ENCODE measurements at places on chromosomes 6 and 20. TPM values are rescaled to one million over a fixed set of nuclear protein-coding genes. Genes with fewer than 3 reads are reported as not detected.

The CDH26 gene
- polyA plus RNA-seq, result 1.1 TPM

The PTGIS gene
- 0.54 TPM for polyA plus RNA-seq

The RAET1E gene
- polyA plus RNA-seq, result not detected

The SEMG1 gene
- not detected for polyA plus RNA-seq

The BMP6 gene
- polyA plus RNA-seq, result 2.0 TPM

The DDRGK1 gene
- polyA plus RNA-seq, result 96.9 TPM

DNA sequence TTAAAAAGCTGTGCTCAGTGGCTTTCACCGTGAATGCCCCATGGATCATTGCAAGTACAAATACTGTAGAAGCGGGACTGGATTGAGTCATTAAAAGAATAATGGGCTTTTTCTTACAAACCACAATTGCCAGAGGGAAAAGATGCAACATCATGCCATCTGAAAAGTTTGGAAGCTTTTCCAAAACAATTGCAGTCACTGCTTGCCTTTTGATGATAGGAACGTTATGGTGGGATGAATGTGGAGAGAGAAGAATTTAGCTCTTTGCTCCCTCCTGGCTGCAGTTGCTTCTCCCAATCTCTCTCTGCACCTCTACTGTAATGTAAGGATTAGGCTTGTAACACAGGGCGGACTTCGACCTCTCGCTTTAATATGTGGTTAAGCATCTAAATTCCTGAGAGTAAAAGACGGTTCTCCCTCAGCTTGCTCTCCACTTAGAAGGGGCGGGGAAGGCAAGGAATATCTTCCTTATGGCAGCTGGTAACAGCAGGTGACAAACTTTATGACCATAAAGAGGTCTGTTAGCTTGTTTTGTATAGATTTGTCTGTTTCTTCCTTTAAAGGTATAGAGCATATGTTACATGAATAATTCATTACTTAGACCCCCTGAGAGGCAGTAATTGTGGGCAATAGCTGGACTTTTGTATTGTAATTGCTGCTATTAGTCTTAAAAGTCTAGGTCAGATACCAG, 376.1 kb downstream of the UTRN start:
- no peak overlapping the region for H3K27ac ChIP-seq
- no peaks in the 10 kb centered on the region for H3K36me3 ChIP-seq
- DNase-seq, result peak; percentile 80

- H3K4me1 ChIP-seq, result no peaks in the 10 kb centered on the region
- no peak overlapping the region for H3K27ac ChIP-seq
- DNase-seq, result no peak
- no peaks in the 10 kb centered on the region for H3K27me3 ChIP-seq
Observed at GRCh38 chr20:47782076-47782475, 3.2 kb downstream of the SULF2 start.

DNA sequence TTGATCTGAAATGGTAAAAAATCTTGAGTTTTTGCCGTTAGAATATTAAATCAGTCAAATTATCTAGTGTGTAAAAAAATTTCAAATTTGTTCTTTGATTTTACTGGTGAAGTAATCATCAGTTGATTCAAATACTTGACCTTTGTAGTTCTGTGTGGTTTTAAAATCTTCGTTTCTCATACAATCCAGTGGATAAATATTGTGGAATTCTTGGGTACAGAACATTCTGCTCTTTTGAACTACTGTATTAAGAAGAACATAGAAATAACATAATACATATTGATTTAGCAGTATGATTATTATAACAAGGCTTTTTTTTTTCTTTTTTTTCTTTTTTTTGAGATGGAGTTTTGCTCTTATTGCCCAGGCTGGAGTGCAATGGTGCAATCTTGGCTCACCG, 491.8 kb downstream of the CD109 start:
- H3K4me1 ChIP-seq, result no peaks in the 10 kb centered on the region
- H3K36me3 ChIP-seq, result no peaks in the 10 kb centered on the region
- no peak overlapping the region for H3K27ac ChIP-seq
- no peak overlapping the region for H3K4me3 ChIP-seq
- no peaks in the 10 kb centered on the region for H3K27me3 ChIP-seq

GRCh38 chr6:24458134-24458533, 31.2 kb downstream of the GPLD1 start:
- no peak overlapping the region for H3K4me3 ChIP-seq
- H3K36me3 ChIP-seq, result peaks cover 2% of the 10 kb centered on the region
- no peak for DNase-seq

GRCh38 chr6:170459451-170459850, 93.7 kb downstream of the PSMB1 start:
- no peaks in the 10 kb centered on the region for H3K36me3 ChIP-seq
- no peaks in the 10 kb centered on the region for H3K4me1 ChIP-seq
- peaks cover 3% of the 10 kb centered on the region for H3K27me3 ChIP-seq
- no peak overlapping the region for H3K27ac ChIP-seq

DNA sequence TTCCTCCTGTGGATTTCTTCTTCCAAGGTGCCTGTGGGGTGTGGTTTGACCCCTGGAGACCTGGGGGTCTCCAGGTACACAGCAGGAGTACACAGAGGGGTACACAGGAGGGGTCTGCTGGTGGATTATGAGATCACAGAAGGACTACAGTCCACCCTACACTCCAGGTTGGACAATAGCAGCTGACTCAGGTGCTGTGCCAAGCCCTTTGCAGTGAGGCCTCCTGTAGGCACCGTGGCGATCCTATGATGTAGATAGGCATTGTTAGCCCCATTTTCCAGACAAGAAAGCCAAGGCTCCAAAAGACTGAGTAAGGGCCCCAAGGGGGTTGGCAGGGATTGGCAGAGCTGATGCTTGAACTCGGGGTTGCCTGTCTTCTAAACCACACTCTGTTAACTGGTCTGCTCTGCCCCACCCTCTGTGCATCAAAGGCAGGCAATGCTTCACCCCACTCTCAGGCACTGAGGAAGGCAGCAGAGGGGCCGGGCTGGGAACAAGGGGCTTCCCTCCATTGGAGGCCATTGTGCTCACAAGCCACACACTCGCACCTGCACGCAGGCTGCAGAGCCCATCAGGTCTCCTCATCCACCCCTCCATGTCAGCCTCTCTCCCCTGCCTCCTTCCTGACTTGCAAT, 77.5 kb upstream of the SIRPA start:
- H3K4me3 ChIP-seq, result no peak overlapping the region
- no peaks in the 10 kb centered on the region for H3K4me1 ChIP-seq
- no peak overlapping the region for H3K27ac ChIP-seq
- no peaks in the 10 kb centered on the region for H3K36me3 ChIP-seq
- H3K27me3 ChIP-seq, result no peaks in the 10 kb centered on the region

GRCh38 chr6:48475275-48475674, 364.3 kb upstream of the PTCHD4 start:
- no peak for DNase-seq
- no peaks in the 10 kb centered on the region for H3K4me1 ChIP-seq
- H3K27ac ChIP-seq, result no peak overlapping the region

DNA sequence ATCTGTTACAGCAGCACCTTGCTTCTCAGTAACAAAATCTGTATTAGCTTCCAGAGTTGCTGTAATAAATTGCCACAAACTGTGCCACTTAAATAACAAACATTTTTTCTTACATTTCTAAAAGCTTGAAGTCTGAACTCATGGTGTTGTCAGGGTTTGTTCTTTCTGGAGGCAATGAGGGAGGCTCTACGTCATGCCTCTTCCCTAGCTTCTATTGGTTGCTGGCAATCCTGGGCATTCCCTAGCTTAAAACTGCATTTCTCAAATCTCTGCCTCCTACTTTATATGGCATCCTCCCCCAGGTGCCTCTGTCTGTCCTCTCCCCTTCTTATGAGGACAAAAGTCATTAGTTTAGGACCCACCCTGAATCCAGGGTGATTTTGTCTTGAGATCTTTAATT, 41.6 kb upstream of the TMEM244 start:
- H3K36me3 ChIP-seq, result no peaks in the 10 kb centered on the region
- no peaks in the 10 kb centered on the region for H3K4me1 ChIP-seq
- no peak overlapping the region for H3K4me3 ChIP-seq
- H3K27ac ChIP-seq, result no peak overlapping the region

DNA sequence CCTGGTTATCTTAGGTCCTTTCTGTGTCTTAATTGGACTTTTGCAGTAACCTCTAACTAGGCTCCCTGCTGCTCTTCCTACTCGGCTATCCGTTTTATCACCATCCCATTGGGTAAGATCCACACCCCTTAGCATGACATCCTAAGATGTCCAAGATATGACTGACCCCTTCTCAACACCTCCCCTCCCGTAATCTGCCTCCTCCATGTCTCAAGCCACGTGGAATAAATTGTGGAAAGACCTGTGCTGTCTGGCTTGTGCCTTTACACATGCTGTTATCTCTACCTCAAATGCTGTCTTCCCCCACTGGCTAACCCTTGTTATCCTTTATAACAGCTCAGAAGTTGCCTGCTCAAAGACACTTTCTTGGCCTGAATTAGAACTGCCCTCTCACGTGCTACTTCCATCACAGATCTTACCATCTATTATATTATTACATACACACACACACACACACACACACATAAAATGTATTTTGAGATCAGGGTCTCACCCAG, 26.5 kb downstream of the EIF2S2 start:
- no peaks in the 10 kb centered on the region for H3K27me3 ChIP-seq
- no peaks in the 10 kb centered on the region for H3K4me1 ChIP-seq
- H3K27ac ChIP-seq, result no peak overlapping the region
- peaks cover 19% of the 10 kb centered on the region for H3K36me3 ChIP-seq

GRCh38 chr20:57656252-57656820, 36.1 kb upstream of the ZBP1 start:
- H3K4me1 ChIP-seq, result no peaks in the 10 kb centered on the region
- H3K27me3 ChIP-seq, result no peaks in the 10 kb centered on the region

GRCh38 chr6:20876561-20876960, 342.3 kb downstream of the CDKAL1 start:
- no peaks in the 10 kb centered on the region for H3K36me3 ChIP-seq
- no peak overlapping the region for H3K4me3 ChIP-seq
- no peak overlapping the region for H3K27ac ChIP-seq
- H3K27me3 ChIP-seq, result no peaks in the 10 kb centered on the region
- H3K4me1 ChIP-seq, result no peaks in the 10 kb centered on the region
- DNase-seq, result no peak

DNA sequence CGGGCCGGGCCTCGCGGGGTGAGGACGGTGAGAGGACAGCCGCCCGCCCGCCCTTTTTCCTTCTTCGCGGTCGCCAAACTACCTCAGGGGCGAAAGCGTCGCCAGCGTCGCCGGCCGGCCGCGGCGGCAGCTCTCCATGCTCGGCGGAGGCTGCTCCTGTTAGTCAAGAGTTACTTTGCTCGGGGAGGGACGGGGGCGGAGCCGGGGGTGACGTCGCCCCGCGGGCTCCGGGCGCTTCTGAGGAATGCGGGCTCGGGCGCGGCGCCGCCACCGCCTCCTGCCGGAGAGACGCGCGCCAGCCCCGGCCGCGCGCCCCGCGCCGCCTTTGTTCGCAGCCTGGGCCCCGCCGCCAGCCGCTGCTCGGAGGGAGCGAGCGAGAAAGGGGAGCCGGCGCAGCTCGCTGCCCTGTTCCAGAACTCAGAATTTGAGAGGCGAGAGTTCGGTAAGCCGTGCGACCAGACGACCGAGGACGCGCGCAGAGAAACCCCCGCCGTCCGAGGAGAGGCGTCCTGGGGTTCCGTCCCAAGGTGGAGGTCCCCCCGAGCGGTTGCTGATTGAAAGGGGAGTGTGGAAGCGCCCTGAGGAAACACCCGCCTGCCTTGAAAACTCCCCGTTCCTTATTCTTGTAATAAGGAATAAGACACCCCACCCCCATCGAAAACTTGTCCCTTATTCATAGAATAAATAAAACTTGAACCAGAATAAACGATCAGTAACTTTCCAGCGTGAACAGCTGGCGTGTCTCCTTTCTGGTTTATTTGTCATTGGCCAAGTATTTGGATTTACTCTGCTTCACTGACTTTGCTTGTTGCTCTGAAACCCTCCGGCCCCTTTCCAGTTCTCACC, at the start of gene PTPRK:
TSS of gene PTPRK (minus strand) at position 164 of the 846 bp plus-strand sequence. CDS start 241 bp downstream, outside the sequence.
- peak within 1 kb of the TSS; percentile 98 for H3K4me3 ChIP-seq
- H3K4me1 ChIP-seq, result peaks cover 13% of the 10 kb centered on the region
- H3K27me3 ChIP-seq, result no peaks in the 10 kb centered on the region
- peak within 1 kb of the TSS; percentile 91 for H3K27ac ChIP-seq
- DNase-seq, result peak; percentile 98

Measured in small intestine (tissue), 16 donors.